ENCODE measurements at places on chromosomes 2 and 18.

DNA sequence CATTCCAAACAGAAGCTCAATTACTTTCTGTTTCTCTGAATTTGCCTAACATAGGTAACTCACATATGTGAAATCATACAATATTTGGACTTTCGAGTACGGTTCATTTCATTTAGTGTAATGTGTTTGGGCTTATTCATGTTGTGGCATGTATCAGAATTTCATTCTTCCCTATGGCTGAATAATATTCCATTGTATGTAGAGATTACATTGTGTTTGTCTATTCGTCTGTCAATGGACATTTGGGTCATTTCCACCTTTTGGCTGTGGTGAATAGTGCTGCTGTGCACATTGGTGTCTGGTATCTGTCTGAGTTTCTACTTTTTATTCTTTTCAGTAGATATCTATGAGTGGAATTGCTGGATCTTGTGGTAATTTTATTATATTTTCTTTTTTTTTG, 43.9 kb downstream of the LBH start:
- no peak for DNase-seq

DNA sequence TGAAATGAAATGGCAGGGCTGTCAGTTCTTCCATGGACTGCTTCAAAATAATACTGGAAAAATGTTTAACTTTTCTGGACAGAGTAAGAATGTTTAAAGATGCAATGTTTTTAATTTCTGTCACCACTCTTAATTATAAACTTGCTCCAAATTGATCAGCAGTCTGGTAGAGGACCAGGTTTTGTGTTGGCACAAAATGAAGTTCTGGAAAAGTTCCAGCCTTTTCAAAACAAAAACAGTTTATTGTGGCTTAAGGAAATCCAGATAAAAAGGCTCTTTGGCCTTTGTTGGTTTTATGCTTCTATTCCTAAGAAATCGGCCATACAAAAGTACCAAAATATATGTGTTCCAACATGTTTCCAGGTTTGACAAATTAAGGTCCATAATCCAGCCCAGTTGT, 48.8 kb downstream of the PTRHD1 start:
- no peak for DNase-seq

DNA sequence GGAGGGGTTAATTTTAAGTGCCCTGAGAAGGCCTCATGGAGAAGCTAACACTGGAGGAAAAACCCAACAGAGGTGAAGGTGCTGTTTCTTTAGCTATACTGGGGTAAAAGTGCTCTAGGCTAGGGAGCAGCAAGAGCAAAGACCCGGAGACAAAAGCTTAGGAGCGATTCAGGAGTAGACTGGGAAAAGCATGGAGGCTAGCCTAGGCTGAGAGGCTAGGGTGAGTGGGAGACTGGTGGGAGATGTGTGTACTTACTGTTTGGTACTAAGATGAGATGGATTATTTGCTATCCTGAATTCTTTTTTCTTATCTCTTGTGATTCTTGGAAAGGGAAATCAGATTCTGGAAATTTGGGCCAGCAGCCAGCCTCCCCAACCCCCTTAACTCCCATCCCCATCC, 2.0 kb downstream of the GIGYF2 start:
- no peak for DNase-seq

DNA sequence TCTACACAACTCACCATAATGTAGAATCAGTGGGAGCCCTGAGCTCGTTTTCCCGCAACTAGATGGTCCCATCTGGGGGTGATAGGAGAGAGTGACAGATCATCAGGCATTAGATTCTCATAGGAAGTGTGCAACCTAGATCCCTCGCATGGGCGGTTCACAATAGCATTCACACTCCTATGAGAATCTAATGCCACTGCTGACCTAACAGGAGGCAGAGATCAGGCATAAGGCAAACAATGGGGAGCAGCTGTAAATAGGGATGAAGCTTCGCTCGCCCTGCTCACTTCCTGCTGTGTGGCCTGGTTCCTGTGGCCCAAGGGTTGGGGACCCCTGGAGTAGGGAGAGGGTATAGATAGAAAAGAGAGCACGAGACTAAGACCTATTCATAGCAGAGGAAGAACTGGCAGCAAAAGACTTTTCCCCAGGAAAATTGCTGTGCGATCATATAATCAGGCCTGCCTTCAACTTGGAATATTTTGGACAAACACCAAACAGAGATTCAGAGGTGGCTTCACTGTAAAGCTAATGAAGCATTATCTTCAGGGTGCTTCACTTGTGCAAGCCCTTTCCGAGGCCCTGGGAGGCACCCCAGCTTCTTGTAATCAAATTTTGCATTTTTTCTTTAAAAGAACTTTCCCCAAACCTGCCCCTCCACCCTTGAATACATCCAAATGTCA, 29.0 kb upstream of the ATL2 start:
- no peak for DNase-seq

- no peak for DNase-seq
Observed at GRCh38 chr2:145146691-145147090, 626.8 kb upstream of the ZEB2 start.

- no peak for DNase-seq
Observed at GRCh38 chr2:141200191-141200590, 930.6 kb downstream of the LRP1B start.

Measured in NCI-H1417 treated with DMSO at 0.1 percent for 48 hours (cell line).